ENCODE measurements at places on chromosomes 3 and 15. TPM values are rescaled to one million over a fixed set of nuclear protein-coding genes. Genes with fewer than 3 reads are reported as not detected.

FOXB1 gene
- not detected for total RNA-seq

SUMF1 gene
- 50.1 TPM for total RNA-seq

P2RY14 gene
- total RNA-seq, result 2.4 TPM

- H3K4me1 ChIP-seq, result peaks cover 5% of the 10 kb centered on the region
- peak; percentile 77 for DNase-seq
- H3K27me3 ChIP-seq, result no peaks in the 10 kb centered on the region
- H3K4me3 ChIP-seq, result peak overlapping the region; percentile 66
- peak overlapping the region; percentile 90 for H3K27ac ChIP-seq
Observed at GRCh38 chr15:76904461-76905012, 603 bp downstream of the SCAPER start.

DNA sequence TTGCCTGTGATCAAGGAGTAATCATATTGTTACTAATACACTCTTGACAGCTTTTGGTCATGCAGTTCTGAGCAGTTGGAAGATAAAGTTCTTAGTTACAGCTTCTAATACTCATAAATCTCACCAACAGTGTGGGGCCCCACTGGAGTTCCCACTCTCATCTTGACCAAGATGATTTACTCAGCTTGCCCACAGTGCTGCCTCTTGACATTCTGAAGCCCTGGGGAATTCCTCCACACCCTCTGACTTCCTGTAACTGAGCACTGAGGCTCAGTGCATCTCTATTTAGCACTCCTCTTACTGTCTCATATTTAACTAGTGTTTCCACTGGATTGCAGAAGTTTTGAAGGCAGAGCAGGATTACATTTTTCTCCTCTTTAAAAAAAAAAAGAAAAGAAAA is 1.9 kb upstream of the ARL6IP5 start:
- H3K4me3 ChIP-seq, result no peak overlapping the region
- no peak for DNase-seq
- peaks cover 29% of the 10 kb centered on the region for H3K4me1 ChIP-seq

GRCh38 chr3:71010726-71011455 is 572.6 kb downstream of the FOXP1 start:
- no peaks in the 10 kb centered on the region for H3K36me3 ChIP-seq
- H3K27me3 ChIP-seq, result no peaks in the 10 kb centered on the region
- DNase-seq, result no peak
- no peak overlapping the region for H3K4me3 ChIP-seq
- no peak overlapping the region for H3K27ac ChIP-seq
- peaks cover 2% of the 10 kb centered on the region for H3K4me1 ChIP-seq
